ENCODE measurements at places on chromosomes 2 and 18. TPM values are rescaled to one million over a fixed set of nuclear protein-coding genes. Genes with fewer than 3 reads are reported as not detected.

GRCh38 chr2:109345653-109346480 is 216.9 kb downstream of the SH3RF3 start:
- DNase-seq: no peak

- DNase-seq: peak; percentile 9
Observed at GRCh38 chr2:68365087-68365486, at the start of gene PLEK. TSS of gene PLEK (plus strand) at chr2:68365282. CDS start at chr2:68365352, 70 bp downstream.

DNA sequence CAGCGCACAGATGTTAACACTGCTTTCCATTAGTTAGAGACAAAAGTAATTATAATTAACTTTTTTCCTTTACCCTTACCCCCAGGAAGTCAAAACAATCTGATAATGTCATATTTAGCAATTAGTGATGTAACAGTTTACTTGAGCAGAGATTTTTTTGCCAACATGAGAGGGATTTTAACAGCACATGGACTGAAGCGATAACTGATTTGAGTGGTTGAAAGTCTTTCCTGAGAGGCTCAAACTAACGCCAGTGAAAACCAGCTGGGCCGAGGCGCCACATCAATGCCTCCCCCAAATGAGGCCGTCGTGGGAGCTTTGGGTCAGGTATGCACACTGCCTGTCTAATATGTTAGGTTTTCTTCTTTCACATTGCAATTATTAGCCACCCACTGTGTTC is 469.9 kb upstream of the SMIM21 start:
- DNase-seq: no peak

- DNase-seq: no peak
Observed at GRCh38 chr2:50564766-50565165, 467.2 kb downstream of the NRXN1 start.

- no peak for DNase-seq
Observed at GRCh38 chr2:59899692-59900091, 653.8 kb downstream of the BCL11A start.

- no peak for DNase-seq
Observed at GRCh38 chr18:46239549-46239948, 135.4 kb downstream of the HAUS1 start.

- peak; percentile 28 for DNase-seq
Observed at GRCh38 chr18:54127759-54128378, 96.6 kb downstream of the MBD2 start.

GRCh38 chr2:161552015-161552414 is 72.2 kb upstream of the SLC4A10 start:
- DNase-seq: no peak

GRCh38 chr2:84477886-84478285 is 18.8 kb upstream of the SUCLG1 start:
- no peak for DNase-seq

- DNase-seq: no peak
Observed at GRCh38 chr2:60383401-60384143, 169.9 kb downstream of the BCL11A start.

Gene HNMT
- polyA plus RNA-seq: 26.2 TPM

All from small intestine (tissue), 16 donors.